ENCODE measurements at places on chromosomes 5 and 9.

DNA sequence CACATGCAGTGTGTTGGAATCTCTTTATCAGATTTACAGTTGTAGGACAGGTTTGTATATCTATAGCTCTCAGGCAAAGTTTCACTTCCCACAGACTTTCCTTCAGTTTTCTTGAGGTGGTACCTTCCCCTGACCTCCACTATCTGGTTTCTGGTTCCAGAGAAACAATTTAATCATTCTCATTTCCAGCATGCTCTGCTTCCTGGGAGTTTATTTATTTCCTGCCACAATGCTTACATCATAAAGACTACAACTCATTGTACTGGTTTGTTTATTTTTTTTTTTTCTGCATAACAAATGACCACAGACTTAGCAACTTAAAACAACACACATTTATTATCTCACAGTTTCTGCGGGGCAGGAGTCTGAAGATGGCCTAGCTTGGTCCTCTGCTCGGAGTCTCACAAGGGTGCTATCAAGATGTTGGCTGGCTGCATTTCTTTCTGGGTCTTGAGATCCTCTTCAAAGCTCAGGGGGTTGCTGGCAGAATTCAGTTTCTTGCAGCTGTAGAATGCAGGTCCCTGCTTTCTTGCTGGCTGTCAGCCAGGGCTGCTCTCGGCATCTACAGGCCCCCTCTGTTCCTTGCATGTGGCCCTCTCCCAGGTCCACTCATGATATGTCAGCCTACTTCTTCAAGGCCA is 247.7 kb downstream of the ENC1 start:
- no peak for DNase-seq

- DNase-seq: no peak
Measured at GRCh38 chr9:23073136-23073535, 626.5 kb downstream of the DMRTA1 start.

DNA sequence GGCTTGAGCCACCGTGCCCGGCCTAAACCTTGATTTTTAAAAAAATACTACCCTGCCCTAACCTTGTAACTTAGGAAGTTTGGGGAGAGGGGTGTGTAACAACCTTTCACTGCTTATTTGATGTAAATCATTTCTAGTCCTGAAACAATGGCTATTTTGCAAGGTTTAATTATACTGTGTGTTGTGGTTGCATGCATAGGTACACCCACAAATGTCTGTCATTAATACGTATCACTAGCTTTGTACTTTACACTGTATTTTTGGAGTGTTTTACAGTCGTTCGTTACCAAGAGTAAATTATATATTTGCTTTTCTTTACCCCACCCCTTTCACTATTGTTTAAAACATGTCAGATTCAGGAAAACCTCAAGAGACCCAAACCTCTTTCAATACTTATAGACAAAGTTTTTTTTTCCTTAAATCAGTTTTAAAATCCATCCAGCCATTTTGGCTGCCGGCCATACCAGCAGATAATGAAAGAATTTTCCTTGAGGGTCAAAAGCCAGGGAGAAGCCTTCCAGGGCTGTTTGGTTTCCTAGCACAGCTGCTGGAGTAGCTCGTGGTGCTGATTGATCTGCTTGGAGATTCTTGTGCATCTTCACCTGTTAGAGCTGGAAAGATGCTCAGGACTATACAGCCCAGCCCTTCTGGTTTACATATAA is 50.7 kb downstream of the DOCK8 start:
- no peak for DNase-seq

DNA sequence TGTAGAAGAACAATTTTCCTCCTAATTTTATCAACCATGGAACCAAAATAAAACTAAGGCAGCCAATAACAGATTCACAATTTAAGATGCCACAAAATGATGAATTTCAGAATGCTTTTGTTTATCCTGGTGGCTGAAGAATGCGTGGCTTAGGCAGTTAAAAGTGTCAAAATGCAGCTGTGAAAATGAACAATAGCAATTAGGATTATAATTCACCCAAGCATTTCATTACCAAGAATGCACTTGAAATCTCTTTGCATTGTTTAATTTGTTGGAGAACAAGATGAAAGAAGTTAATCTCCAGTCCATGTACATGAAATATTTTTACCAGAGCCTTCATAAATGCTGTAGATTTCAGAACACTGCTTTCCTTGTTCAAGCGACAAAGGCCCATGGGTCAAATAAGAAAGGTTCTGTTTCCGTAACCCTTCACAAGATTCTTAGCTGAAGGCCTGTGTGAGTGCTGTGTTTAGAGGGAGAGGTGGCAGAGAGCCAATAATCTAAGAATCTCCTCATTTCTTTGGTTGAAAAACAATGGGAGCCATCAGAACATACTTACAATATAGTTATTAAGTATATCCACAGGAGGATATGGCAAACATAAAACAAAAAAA is 39.3 kb downstream of the CLINT1 start:
- no peak for DNase-seq

DNA sequence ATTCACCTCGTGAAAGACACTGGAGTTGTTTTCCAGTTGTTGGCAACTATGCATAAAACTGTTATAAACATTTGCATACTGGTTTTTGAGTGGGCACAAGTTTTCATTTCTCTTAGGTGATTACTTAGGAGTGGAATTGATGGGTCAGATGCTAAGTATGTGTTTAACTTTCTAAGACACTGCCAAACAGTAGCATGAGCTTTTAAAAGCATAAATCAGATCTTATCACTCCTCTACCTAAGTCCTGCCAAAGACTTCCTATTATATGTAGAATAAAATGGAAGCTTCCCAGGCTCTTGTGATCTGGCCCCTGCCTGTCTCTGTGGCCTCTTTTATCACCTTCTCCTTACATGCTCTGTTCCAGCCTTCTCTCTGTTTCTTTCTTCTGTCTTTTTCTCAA is 72.6 kb downstream of the SH3RF2 start:
- DNase-seq: no peak
